Spleen (tissue), 13 donors: ENCODE measurements at places on chromosomes 2 and 18.

DNA sequence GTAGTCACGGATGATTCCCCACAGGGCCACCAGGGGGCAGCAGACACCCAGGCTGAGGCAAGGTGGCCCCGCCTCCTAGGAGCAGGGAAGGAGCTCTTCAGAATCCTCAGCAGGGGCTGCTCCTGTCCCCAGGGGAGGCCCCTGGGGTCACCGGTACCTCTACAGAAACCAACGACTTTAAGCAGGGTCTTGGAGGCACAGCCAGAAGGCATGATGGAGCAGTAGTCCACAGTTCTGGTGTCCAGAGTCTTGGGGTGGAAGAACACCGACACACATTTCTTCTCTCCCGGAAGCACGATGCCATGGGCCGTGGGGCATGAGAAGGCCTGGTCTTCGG lies 11.5 kb downstream of the CFAP65 start:
- peak; percentile 92 for DNase-seq

DNA sequence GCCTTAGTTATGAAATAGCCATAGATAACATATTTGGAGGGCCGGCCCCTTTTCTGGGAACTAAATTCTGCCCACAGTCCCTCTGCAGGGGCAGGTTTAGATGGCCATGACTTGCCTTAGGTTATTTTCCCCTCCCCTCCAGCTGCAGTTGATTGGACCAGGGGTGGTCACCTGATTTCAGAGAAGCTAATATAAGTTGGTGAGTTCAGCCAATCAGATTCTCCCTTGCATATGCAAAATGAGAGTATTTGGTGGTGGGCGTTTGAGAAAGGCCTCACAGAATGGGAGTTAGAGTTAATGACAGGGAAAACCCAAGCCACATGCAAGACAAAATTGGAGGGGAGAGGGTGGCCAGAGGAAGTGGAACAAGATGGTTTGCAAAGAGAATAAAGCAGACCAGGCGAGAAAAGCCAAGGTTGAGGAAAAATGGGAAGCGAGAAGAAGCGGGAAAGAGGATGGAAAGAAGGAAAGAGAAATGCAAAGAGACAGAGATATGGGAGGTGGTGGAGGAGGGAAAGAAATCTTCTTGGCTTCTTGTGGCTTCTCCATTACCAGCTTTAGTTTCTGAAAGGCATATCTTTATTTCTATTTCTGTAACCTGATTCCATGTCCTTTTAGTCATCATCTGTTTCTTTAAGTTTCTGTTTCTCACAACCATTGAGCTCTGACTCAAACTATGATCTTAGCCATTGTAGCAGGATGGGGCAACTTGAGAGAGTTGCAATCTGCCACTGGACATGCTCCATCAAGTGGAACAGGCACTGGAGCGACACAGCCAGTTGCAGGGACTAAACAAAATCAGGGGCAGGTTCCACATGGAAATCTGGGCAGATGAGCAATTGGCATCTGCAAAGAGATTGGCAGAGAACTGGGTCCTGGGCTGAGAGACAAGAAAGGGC lies 108.1 kb upstream of the SIX3 start:
- DNase-seq, result no peak

DNA sequence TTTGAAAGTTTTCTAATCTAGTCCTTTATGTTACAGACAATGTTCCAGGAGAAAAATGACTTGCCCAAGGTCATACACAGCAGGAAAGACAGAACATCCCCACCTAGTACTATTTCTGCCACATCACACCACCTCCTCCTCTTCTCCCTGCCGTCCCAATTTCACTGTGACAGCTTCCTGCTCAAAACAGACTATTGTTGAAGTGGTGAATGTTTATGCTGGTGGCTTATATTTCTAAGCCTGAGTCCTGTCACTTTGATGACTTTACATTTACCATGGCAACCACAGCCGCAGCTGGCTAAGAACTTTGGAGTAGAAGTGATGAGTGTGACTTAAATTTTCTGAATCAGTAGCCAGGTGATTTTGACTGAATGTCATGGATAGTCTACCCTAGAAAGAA lies 10.0 kb downstream of the GALNT5 start:
- no peak for DNase-seq

DNA sequence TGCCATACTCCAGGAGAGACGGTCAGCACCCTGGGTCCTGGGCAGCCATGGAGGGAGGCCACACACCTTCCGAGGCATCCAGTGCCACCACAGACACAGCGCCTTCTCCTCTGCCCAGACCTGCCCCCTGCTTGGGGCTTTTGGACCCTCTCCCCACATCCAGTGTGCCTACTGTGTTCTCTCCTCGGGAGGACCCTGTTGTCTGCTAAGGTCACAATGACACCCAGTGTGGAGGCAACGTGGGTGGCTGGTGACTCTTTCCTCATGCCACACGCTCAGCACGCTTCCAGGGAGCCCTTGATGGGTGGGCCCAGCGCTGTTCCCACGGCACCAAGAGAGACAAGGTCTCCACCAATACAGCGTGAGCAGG lies 251.9 kb downstream of the EIPR1 start:
- DNase-seq, result no peak

- no peak for DNase-seq
These were observed 40.1 kb upstream of the CLASP1 start for GRCh38 chr2:121689356-121689755.

- DNase-seq, result no peak
These were observed 136.7 kb downstream of the CDH2 start for GRCh38 chr18:28040211-28040610.

GRCh38 chr2:40043191-40043590 lies 264.1 kb upstream of the THUMPD2 start:
- DNase-seq, result no peak

GRCh38 chr2:55842046-55842445 lies 81.5 kb downstream of the EFEMP1 start:
- no peak for DNase-seq
